ENCODE measurements at places on chromosomes 3 and 15.

DNA sequence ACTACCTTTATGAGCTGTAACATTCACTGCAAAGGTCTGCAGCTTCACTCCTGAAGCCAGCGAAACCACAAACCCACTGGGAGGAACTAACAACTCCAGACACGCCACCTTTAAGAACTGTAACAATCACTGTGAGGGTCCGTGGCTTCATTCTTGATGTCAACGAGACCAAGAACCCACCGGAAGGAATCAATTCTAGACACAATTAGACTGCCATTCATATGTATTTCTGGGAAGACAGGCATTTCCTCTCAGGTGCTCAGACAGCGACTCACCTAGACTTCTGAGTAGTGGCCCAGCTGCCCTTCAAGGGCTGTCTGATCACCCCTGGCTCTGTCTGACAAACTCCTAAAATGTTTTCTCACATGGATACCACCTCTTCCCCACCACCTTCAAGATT is 506.8 kb downstream of the PDCD6IP start:
- DNase-seq: no peak

DNA sequence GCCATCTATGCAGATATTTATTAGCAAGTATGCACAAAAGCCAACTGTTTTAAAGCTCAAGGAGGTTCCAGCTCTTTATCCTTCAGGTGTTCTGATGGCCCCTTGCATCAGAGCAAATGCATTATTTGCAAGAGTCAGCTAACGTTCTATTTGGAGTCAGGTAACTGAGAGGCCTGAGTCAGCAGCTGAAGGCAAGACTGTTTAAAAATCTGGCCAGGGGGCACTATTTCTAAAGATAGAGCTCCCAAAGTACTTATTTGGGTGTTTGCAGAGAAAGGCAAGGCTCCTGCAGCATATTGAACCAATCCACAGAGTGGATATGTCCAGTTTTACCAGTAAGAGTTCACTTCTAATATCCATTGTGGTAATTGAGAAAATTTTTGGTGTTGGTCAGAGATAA is 146.1 kb downstream of the LRTM1 start:
- DNase-seq: no peak

- no peak for DNase-seq
Measured at GRCh38 chr3:36893137-36893557, 51.7 kb downstream of the TRANK1 start.

DNA sequence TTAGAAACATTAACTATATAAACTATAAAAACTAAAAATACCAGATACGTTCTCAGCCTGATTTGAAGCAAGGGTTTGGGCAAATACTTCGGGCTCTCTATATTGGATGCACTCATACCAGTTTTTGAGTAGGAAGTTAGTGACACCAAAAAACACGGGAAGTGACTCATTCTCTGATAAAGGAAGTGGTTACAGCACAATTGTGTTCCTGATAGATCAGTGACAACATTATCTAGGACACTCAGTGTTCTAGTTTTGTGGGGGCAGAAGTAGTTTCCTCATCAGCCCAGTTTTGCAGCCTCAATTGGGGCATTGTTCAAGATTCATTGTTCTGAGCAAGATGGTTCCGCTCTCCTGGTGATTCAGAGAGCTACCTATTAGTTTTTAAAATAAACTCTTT is 469.6 kb upstream of the DPPA4 start:
- DNase-seq: peak; percentile 13

- DNase-seq: no peak
Measured at GRCh38 chr15:93454788-93455187, 365.8 kb upstream of the RGMA start.

GRCh38 chr3:29871087-29871486 is 590.2 kb downstream of the RBMS3 start:
- no peak for DNase-seq

- DNase-seq: no peak
Measured at GRCh38 chr3:46087871-46088270, 60.6 kb upstream of the XCR1 start.

GRCh38 chr3:144760831-144761230 is 789.2 kb downstream of the DIPK2A start:
- DNase-seq: no peak

DNA sequence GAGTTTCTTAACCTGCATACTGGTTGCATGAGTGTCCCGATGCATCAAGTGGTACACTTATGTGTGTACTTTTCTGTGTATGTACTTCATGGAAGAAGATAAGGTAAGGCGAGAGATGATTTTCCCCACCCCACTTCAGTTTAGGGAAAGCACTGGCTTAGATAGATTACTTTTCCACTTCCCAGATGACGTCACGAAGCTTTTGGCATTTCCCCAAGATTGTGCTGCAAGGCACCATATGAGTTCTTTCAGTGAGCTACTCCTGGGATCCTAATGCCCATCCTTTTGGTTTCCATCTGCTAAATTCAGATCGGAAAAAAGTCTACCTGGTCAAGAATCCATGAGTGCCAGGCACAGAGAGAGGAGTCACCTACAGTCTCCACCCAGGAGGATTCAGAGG is 4.5 kb downstream of the IL17RB start:
- no peak for DNase-seq

- no peak for DNase-seq
Measured at GRCh38 chr3:107929088-107929487, 161.7 kb downstream of the CD47 start.

GRCh38 chr3:148999806-149000205 is 8.5 kb downstream of the GYG1 start:
- no peak for DNase-seq

DNA sequence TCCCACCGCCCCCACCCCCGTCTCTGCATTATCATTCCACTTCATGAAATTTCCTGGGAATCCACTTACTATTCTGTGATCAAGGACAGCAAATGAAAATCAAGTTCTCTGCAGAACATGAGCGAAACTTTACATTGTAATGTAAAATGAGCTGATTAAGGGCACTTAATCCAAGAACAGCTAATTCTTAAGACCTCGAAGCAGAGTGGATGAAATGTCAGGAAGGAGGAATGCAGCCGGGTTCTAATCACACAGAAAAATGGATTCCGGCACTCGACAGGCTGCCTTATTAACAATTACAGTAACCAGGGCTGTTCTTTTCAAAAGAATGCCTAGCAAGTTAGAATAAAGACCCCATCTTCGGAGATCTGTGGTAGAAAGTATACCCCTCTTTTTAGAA is 57.5 kb downstream of the RFTN1 start:
- no peak for DNase-seq

- DNase-seq: no peak
Measured at GRCh38 chr15:69522361-69522760, 69.7 kb downstream of the RPLP1 start.

- no peak for DNase-seq
Measured at GRCh38 chr15:67836134-67836455, 3.8 kb downstream of the RNU6-1 start.

GRCh38 chr3:149958171-149958796 is 12.4 kb downstream of the PFN2 start:
- DNase-seq: no peak

- DNase-seq: no peak
Measured at GRCh38 chr3:138188013-138188730, 1.1 kb downstream of the ARMC8 start.

DNA sequence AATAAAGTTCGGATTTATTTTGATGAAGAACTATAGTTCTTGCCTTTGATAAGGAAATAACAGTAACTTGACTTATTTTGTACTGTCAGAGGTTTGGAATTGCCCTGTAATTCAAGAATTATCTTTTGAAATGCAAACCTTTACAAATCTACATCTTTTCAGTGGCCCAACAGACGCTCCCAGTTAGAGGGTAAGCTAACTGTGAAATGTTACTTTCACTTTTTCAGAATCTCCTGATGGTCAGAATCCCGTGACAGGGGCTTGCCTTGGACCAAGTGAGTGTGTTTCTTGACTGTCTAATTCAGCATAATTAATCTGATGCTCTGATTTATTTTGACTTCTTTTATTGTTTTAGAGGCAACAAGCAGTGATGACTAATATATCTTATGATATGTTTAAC is 262.5 kb downstream of the PLOD2 start:
- DNase-seq: no peak

GRCh38 chr3:100761211-100761942 is 52.1 kb downstream of the TFG start:
- DNase-seq: no peak

DNA sequence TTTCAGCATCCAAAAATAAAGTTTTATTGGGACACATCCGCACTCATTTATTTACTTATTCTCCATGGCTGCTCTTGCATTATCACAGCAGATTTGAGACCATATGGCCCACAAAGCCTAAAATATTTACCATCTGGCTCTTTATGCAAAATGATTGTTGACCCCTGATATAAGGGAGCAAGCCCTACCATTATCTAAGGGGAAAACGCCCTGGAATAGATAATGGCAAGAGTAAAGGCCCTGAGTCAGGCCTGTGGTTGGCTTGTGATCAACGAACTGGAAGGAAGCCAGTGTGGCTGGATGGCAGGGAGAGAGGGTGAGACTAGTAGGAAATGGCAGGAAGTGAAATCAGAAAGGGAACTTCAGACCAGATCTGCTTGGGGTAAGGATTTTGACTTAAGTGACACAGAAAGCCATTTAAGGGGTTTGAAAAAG is 24.6 kb upstream of the DMXL2 start:
- DNase-seq: no peak

DNA sequence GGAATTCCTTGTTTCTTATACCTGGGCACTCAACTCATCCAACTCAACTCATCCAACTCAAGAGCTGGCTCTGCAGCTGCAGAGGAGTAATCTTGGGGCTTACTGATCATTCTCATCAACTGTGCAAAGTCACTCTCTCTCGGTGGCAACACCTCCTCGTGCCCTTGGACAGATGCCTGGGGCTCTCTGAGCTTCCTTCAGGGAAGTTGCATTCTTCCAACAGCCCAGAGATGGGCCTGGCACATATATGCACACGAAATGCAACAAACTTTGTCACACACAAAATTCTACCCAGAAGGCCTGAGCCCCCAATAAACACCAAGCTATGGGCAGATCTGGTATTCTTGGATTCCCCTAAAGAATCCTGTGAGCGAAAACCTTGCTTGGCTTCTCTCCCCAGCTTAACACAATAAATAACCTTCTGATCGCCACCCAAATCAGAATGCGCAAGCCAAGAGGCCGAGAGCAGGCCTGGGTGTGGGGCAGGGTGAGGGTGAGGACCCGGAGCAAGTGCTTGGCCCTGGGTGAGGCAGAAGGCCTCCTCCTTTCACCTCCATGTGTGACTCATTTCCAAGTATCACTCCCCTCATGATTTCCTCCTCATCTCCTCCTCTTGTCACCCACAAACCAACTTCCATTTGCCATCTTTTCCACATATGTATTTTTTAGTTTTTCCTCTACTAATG is 15.4 kb downstream of the TGM5 start:
- DNase-seq: no peak

GRCh38 chr3:96991800-96992365 is 177.5 kb downstream of the EPHA6 start:
- DNase-seq: no peak

DNA sequence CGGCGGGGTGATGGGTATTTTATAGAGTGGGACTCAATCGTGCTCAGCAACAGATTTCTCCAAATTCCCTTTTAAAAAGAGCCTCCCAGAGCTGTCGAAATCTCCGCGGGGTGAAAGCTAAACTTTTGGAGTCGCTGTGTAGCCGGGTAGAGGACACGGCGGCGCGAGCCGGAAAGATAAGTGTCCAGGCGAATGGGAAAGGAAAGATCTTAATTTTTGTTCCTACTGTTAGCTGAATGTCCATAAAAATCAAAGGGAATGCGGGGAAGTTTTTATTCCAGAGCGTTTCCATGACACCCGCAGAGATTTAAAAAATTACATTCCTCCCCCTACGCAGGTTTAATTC is 9.1 kb downstream of the EOMES start:
- no peak for DNase-seq

DNA sequence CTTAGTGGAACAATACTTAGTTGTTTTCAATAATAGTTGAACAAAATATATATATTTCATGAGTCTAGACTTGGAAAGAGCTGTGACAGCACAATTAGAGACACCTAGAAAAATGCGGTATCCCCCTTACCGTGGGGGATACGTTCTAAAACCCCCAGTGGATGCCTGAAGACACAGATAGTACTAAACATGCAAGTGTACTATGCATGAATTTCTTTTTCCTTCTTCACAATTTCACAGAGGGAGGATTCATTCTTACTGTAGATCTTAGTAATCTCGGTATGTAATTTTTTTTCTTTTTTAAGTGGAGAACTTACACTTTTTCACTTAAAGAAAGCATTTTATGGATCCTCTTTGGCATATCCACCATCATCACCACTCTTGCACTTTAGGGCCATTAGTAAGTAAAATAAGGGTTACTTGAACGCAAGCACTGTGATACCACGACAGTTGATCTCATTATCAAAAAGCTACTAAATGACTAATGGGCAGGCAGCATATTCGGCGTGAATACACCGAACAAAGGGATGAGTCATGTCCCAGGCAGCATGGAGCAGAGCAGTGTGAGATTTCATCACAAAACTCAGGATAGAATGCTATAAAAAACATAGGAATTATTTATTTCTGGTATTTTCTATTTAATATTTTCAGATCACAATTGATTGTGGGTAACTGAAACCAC is 72.3 kb upstream of the ZNF280D start:
- no peak for DNase-seq

DNA sequence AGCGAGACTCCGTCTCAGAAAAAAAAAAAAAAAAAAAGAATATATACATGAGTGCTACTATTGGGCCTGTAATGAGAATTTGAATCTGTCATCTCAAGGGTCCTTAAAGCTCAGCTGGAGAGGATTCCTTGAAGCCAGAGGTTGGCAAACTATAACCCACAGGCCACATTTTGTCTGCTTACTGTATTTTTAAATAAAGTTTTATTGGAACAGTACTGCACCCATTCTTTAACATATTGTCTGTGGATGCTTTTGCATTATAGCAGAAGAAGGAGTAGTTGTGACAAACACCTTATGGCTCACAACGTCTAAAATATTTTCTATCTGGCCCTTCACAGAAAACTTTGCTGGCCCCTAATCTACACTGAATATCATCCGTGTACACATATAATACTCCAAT is 60.7 kb downstream of the SGO1 start:
- DNase-seq: no peak

DNA sequence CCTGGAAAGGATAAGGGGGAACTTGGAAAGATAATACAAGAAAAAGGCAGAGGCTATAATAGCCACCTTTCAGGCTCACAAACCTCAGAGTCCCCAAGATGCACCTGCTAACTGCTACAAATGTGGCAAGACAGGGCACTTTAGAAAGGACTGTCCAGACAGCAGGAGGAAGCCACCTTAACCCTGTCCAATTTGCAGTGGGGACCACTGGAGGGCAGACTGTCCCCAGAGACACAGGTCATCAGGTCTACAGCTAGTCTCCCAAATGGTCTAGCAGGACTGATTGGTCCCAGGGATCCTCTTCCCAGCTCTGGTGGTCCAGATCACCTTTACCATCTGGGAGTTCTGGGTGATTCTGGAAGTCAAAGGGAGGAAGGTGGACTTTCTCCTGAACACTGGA is 882.5 kb upstream of the GBE1 start:
- no peak for DNase-seq

- DNase-seq: no peak
Measured at GRCh38 chr3:68403741-68404140, 528.6 kb downstream of the TAFA4 start.

DNA sequence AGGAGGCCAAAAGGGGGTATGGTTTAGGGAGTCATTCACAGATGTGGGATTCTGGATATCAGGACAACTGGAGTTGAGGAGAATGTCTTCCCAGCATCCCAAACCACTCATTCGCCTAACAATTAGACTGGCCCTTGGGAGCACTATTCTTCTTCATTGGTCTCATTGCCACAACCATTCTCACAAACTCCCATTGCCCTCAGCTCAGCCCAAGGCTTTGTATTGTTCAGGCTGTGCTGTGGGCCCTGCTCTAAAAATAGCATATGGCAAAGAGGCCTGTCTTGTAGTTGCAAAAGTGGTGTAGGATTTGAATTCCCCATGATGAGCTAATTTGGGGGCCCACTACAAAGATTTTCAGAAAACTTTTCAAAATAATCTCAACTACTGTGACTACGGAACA is 6.3 kb upstream of the ADAMTS9 start:
- DNase-seq: no peak
